ENCODE measurements at places on chromosomes 7 and 10. TPM values are rescaled to one million over a fixed set of nuclear protein-coding genes. Genes with fewer than 3 reads are reported as not detected.

The EGFR gene
- 48.7 TPM for polyA plus RNA-seq

The GNB2 gene
- 189 TPM for polyA plus RNA-seq

The ZNF487 gene
- polyA plus RNA-seq: 9.6 TPM

The ADARB2 gene
- polyA plus RNA-seq: 0.88 TPM

The PIK3CG gene
- 2.7 TPM for polyA plus RNA-seq

The GPR37 gene
- polyA plus RNA-seq: 3.9 TPM

The NUTM2E gene
- polyA plus RNA-seq: 1.7 TPM

DNA sequence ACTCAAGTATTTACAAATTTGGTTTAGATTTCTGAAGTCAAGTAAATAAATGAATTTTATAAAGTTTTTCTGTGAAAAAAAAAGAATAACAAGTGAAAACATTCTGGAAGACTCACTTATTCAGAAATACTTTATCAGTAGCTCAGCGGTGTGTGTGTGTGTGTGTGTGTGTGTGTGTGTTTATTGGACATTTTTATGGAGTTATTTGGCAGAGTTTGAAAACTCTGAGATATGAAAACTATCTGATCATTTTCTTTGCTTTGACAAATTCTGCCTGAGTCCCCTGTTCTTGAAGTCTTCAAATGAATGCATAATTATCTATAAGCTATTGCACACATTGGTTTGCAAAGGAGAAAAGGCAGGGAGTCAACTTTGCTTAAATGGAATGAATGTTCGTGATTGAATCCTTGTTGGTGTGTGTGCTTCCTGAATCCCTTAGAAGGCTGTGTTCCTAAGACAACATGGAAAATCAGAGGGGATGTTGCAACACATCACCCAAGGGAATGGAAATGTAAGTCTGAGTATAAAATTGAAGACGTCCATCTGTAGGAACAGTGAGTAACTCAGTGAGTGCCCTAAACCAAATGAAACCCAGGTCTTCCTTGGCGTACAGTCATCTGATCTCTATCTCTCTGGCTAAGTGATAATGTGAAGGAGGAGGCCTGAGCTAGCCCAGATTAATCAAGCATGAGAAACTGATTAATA lies 160.9 kb downstream of the REEP3 start:
- no peaks in the 10 kb centered on the region for H3K36me3 ChIP-seq
- no peak for DNase-seq
- H3K4me1 ChIP-seq: no peaks in the 10 kb centered on the region
- H3K27me3 ChIP-seq: no peaks in the 10 kb centered on the region

DNA sequence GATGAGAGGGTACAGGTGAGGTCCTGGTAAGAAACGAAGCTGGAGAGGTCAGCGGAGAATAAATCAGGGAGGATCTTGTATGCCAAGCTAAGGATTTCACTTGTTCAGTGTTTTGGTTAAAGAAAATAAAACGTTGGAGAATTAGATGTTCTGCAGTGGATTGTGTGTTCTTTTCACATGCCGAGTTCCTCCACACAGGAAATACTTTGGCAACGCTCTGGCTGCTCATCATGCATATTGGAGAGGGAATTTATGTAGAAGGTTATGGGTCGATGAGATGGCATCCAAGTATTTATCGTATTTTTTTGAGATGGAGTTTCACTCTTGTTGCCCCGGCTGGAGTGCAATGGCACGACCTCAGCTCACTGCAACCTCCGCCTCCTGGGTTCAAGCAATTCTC lies 11.0 kb downstream of the RPS24 start:
- no peak overlapping the region for H3K4me3 ChIP-seq
- H3K4me1 ChIP-seq: peaks cover 19% of the 10 kb centered on the region
- DNase-seq: no peak
- H3K36me3 ChIP-seq: no peaks in the 10 kb centered on the region

GRCh38 chr7:18494821-18495408 lies 634 bp upstream of the HDAC9 start:
- no peak overlapping the region for H3K27ac ChIP-seq
- no peak overlapping the region for H3K4me3 ChIP-seq
- no peaks in the 10 kb centered on the region for H3K4me1 ChIP-seq
- DNase-seq: no peak
- H3K36me3 ChIP-seq: no peaks in the 10 kb centered on the region

DNA sequence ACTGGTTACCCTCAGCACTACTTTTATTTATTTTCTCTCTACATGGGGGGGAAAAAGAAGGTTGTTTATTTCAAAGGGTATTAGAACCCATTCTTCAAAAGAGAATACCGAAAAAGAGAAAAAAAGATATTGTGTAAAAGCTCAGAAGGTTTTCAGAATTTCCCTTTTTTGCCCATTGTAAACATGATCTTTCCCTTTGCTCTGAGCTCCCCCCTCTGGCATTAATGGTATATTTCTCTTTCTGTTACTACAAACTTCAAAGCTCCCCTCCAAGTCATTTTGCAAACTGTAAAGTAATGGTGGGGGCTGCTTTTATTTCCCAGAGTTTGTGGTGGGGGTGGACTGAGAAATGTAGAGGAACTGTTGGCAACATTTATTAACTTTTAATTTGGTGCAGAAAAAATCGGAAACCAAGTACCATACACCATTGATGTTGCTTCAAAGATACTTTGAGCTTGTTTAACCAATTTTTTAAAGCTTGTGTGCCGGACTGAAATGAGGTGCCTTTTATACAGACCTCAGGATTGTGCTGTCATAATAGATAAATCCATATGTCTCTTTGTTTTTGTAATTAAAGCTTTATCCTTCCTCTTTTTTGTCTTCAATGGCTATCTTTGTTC lies 181.5 kb downstream of the EXOC4 start:
- no peaks in the 10 kb centered on the region for H3K27me3 ChIP-seq
- H3K4me3 ChIP-seq: no peak overlapping the region
- H3K27ac ChIP-seq: no peak overlapping the region
- peak; percentile 18 for DNase-seq
- H3K4me1 ChIP-seq: no peaks in the 10 kb centered on the region

DNA sequence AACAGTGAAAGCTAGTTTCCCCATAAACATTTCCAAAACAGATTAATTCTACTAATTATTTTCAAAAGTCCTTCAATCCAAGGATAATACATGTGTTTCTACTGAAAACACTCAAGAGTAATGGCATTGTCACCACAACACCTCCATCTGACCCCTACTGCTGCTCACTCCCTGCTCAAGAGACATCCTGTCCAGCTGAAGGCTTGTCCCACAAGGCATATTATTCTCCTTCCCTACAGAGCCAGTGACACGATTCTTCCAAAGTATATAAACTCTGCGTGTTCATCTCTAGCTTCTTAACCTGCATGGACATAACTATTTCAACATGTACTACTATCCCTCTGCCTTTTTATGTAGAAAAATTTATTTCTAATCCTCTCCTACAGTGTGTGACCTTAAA lies 182.1 kb downstream of the CPEB3 start:
- no peaks in the 10 kb centered on the region for H3K36me3 ChIP-seq
- no peak for DNase-seq
- no peaks in the 10 kb centered on the region for H3K27me3 ChIP-seq
- H3K4me1 ChIP-seq: peaks cover under 1% of the 10 kb centered on the region

DNA sequence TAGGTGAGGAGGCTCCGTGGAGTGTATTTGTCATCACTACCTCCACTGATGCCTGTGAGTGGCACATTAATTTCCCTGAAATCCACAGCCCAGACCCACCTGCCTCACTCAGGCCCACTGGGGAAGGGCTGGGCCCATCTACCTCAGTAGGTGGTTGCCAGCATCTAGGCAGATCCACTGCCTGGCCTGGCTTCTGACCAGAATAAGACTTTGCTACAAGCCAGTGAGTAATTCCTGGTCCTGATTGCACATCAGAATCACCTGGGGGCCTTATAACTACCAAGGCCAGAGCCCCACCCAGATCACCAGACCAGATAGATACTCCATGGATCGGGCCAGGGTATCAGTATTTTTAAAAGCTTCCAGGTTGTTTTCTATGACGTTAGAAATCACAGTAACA lies 37.5 kb upstream of the PLEKHA1 start:
- H3K27ac ChIP-seq: no peak overlapping the region
- H3K4me3 ChIP-seq: no peak overlapping the region
- peaks cover 2% of the 10 kb centered on the region for H3K27me3 ChIP-seq
- DNase-seq: no peak
- no peaks in the 10 kb centered on the region for H3K36me3 ChIP-seq
- no peaks in the 10 kb centered on the region for H3K4me1 ChIP-seq

DNA sequence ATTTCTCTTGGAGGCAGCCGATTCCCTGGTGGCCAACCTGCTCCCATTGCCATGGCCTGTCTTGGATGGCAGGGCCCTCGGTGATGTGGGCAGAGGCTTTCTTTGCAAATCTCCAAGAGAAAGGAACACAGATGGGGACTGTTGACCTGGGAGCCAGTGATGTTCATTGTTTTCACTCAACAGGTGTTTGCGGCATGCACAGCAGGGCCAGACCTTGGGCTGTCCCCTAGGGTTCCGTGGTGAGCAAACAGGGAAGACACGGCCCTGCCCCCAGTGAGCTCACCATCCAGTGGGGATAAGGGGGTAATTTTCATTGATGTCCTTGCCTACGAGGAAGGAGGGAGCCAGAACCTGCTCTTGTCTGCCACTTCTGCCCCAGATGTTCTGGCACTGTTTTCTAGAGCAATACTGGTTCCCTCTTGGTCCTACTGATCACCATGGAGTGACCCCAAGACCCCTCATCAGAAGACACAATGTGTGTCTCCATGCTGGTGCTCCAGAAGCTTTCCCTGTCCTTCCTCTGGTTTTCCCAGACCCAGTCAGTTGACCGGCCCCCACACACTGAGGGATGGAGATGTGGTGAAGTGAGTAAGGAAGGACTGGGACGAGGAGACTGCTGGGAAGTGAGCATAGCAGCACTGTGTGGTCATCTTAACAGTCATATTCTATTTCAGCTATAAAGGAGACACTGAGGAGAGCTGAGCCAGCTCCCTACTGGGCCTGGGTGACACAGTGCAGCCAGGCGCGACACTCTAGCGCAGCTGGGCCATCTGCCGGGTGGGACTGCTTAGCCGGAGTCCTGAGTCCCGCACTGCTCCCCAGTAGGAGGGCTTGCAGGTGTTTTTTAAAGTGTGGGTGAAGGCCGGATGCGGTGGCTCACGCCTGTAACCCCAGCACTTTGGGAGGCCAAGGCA lies 20.4 kb upstream of the FIGNL1 start:
- no peak overlapping the region for H3K27ac ChIP-seq
- H3K36me3 ChIP-seq: no peaks in the 10 kb centered on the region
- no peak overlapping the region for H3K4me3 ChIP-seq
- H3K4me1 ChIP-seq: peaks cover 6% of the 10 kb centered on the region
- H3K27me3 ChIP-seq: no peaks in the 10 kb centered on the region

DNA sequence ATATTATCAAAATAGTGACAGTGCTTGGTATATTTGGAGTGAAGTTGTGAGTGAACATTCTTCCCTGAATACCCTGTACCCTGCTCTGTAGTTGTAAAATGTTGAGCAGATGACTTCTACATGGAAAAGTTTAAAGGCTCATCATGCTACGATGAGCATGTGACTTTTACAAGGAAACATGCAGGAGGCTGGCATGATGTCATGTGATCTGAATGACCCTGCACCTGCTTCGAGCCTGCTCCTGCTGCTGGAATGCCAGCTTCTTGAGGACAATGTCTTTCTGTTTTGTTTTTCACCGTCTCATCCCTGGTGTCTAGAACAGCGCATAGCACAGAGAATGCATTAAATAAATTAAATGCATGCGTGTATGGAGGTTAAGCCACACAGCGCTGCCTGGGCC lies 5.4 kb upstream of the INPP5A start:
- peaks cover 20% of the 10 kb centered on the region for H3K27me3 ChIP-seq
- H3K36me3 ChIP-seq: no peaks in the 10 kb centered on the region
- H3K4me1 ChIP-seq: peaks cover 6% of the 10 kb centered on the region

DNA sequence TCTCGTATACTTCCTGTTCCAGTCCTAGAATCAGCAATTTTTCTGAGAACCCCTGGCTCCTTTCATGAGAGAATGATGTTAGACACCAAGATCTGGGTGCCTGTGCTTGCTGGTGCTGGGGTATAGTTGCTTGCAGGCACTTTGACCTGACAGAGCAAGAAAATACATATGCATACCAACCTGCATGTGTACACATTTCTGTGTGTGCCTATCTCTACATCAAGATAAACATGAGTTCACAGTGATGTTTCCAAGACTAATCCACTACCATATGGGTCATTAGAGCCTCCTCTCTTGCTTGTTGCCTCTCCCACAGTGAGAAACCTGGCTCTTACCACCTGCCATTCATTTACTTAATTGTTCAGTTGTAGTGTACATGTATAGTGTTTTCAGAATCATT lies 229.1 kb upstream of the IGFBP3 start:
- H3K4me1 ChIP-seq: no peaks in the 10 kb centered on the region
- H3K36me3 ChIP-seq: no peaks in the 10 kb centered on the region
- H3K27me3 ChIP-seq: no peaks in the 10 kb centered on the region
- no peak overlapping the region for H3K27ac ChIP-seq

DNA sequence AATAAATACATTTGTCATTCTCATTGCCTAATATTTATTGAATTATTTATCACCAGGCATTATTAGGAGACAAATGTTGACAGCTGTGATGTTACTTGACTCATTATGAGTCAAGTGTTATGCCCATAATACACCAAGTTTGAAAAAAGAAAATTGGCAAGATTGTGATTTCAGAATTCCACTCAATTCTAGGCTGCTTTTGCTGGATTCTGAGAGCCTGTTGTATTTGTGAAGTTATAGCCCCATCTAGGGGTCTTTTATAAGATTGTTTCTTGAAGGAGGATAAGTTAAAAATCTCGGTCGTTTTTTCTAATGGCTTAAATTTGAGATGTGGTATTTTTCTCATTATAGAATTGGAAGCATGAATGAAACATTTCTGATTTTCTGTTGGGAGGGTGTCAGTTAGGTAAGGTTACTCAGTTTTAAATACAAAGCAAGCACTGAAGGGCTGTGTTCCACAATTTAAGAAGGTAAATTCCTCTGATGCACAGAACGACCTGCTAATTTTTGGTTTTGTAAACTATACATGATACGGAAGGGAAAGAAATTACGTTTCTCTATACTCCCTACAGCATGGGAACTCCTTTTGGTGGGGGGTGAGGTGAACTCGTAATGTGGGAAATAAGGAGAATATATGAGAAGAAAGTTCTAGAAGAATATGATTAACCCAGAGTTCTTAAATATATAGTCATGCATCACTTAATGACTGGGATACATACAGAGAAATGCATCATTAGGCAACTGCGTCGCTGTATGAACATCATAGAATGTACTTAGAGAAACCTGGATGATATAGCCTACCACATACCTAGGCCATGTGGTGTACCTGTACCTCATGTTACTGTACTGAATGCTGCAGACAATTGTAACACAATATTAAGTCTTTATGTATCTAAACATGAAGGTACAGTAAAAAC lies 2.6 kb downstream of the STK31 start:
- DNase-seq: no peak
- no peaks in the 10 kb centered on the region for H3K36me3 ChIP-seq
- H3K4me3 ChIP-seq: no peak overlapping the region

- no peaks in the 10 kb centered on the region for H3K4me1 ChIP-seq
- no peak for DNase-seq
Measured at GRCh38 chr7:138363721-138364120, 96.3 kb upstream of the TRIM24 start.

DNA sequence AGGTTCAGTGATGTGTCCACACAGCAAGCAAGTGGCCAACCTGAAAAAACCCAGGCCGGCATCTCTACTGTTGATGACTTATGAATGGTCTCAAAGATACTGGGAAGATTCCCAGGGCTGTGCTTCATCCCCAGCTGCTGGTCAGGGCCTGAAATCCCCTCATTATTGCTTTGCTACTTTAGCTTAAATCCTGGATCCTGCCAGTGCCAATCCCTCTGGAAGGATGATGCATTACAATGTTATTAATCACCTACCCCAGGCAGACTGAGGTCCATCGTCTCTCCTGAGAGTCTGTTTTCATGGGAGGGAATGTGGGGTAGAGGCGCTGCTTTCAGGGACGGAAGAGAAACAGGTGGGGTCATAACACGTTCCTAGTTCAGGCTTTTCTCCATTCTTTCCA lies 371.6 kb downstream of the RPS24 start:
- no peak for DNase-seq
- H3K27ac ChIP-seq: no peak overlapping the region
- peaks cover 26% of the 10 kb centered on the region for H3K27me3 ChIP-seq
- no peaks in the 10 kb centered on the region for H3K36me3 ChIP-seq
